T1000 (cell line): ENCODE measurements at places on chromosomes 13 and 19.

DNA sequence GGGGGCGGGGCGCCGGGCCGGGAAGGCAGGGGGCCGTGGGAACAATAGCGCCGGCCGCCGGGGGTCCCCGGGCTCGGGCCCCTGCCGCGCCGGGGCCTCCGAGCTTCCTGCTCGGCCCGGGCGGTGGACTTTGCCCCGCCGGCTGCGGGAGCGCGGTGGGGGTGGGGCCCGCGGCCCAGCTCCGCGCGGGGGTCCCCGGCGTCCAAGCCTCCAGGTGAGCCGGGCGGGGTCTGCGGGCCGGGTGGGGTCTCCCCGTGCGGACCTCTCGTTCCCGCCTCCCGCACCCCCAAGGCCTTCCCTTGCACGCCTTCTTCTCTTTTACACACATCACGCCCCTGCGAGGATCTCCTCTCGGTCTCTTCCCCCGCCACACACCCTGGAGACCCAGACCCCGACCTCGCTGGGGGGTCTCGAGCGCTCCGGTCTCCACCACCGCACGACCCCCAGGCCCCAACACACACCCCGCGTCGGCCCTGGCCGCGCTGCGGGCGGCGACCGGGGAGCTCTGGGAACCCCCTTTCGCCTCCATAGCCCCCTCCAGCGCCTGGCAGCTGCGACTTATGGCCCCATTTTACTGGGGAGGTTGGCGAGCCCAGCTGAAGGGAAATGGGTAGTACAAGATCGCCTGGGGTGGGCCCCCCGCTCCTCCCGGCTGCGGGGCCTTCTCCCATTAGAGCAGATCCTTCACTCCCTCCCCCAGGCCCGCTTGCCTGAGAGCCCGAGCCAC lies 711 bp downstream of the CAMSAP3 start:
- no peak for DNase-seq

- no peak for DNase-seq
These were observed 29.8 kb upstream of the PABPC3 start for GRCh38 chr13:25065974-25066770.

GRCh38 chr13:99892196-99892613 lies 79.4 kb downstream of the ZIC5 start:
- no peak for DNase-seq

GRCh38 chr19:29872224-29872731 lies 60.5 kb downstream of the CCNE1 start:
- DNase-seq: no peak

DNA sequence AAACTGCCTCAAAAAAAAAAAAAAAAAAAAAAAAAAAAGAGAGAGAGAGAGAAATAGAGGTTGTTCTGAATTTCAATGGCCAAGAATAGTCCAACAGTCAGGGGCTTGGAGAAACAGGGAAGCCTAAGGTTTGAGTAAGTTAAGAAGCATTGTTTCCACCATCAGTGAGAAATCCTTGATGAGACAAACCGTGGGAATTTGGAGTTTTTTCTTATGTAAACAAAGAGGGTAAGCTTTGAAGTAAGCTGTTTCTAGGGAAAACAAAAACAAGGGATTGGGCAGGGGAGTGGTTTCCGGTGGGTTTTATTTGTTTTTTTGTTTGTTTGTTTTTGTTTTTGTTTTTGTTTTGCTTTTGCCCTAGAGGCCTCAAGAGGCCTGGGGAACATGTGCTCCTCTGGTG lies 11.2 kb upstream of the ERVV-1 start:
- no peak for DNase-seq
